ENCODE measurements at places on chromosomes 1 and 21. TPM values are rescaled to one million over a fixed set of nuclear protein-coding genes. Genes with fewer than 3 reads are reported as not detected.

The KCNE1 gene
- not detected for total RNA-seq

The NT5C1A gene
- total RNA-seq = not detected

The ZNF683 gene
- not detected for total RNA-seq

The CATSPERE gene
- total RNA-seq = 0.29 TPM

The PDPN gene
- 1.6 TPM for total RNA-seq

The LCE6A gene
- not detected for total RNA-seq

The SOAT1 gene
- total RNA-seq = 11.8 TPM

The TRNP1 gene
- 4.6 TPM for total RNA-seq

The DEPDC1 gene
- total RNA-seq = 82.5 TPM

The RIPPLY3 gene
- not detected for total RNA-seq

DNA sequence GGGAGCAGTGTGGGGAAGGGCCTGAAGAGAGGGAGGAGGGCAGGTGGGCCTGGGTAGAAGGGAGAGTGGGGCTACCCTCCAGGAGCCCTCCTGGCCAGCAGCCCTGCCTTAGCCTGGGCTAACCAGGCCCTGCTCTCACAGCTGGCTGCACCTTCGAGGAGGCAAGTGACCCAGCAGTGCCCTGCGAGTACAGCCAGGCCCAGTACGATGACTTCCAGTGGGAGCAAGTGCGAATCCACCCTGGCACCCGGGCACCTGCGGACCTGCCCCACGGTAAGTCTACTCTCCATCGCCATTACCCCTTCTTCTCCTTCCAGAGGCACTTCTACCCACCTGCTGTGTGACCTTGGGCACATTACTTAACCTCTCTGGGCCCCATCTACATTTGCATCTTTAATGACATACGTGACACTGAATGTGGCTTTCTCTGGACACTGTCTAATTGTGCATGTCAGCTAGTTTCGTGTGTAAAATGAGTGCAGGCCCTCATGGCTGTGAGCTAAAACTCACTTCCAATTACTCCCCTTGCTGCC, 18.9 kb downstream of the PTPRU start:
- DNase-seq = no peak

- DNase-seq = no peak
Measured at GRCh38 chr1:3102641-3103040, 33.6 kb downstream of the PRDM16 start.

DNA sequence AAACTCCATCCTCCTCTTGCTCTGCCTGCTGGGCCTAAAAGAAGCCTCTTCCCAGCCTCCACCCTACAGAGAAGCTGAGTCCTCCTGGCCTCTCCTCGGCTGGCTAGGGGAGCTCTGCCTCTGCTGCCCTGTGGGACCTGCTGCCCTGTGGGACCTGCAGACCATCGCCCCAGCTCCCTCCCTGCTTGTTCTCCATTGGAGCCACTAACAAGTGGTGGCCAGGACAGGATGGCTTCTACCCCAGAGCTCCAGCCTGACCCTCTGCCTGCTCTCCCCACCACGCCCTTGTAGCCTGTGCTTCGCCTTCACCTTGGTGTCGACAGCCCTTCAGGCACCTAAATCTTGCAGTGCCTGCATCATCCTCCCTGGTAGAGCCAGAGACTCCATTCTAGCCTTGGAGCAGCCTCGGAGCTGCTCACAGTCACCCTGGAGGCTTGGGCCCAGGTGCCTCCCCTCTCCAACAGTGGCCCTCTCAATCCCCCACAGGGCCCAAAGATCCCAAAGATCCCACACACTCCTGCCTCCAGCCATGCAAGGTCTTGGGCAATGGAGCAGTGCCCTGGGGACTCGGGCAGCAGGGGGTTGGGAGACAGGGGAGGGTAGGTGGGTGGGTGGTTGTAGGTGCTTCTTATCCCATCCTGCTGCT, 3.0 kb downstream of the EPS8L3 start:
- DNase-seq = no peak

GRCh38 chr1:113451710-113452109, 61.4 kb downstream of the MAGI3 start:
- DNase-seq = no peak

- no peak for DNase-seq
Measured at GRCh38 chr1:12460911-12461621, 156.9 kb downstream of the DHRS3 start.

GRCh38 chr1:197181982-197182381, 35.5 kb upstream of the ASPM start:
- DNase-seq = no peak

DNA sequence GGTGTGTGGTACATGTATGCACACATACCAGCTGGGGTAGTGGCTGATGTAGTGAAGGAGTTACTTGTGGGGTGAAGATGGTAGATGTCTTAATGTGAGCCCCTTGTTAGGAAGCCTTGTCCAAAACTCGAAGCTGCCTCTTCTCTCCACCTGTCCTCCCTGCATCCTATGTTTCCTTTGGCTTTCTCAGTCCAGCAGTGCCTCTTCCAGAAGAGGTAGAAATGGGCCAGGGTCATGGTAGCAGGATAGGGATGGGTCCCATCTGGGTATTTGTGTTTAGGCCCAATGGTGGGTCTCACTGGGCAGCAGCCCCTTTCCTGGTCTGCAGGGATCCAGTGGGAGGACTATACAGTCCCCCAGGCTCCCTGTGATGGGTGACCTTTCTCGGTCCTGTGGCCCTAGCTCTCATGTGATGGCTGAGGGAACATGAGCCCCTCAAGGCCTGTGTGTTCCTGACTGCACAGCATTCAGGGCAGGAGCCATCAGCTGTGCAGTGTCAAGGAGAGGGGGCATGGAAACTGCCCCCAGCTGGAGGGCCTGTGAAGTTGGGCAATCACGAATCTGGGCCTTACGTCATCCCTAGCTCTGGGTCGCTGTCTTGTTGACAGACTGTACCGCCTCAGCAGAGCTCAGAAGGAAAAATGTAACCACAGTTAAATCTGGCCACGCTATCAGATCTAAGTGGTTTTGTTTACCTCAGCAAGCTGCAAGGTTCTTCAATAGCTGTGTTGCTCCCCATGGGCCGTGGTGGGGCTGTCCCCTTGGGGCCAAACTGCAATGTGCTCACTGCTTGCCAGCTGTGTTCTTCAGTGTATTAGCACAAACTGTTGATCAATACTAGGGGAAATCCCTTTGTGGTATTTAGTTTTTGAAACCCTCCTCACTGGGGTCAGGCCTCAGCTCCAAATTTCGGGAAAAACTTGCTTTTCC, 82.7 kb downstream of the NOS1AP start:
- DNase-seq = peak; percentile 45

- DNase-seq = peak; percentile 34
Measured at GRCh38 chr1:53781654-53782053, 42.7 kb upstream of the GLIS1 start.

- peak; percentile 74 for DNase-seq
Measured at GRCh38 chr1:101314244-101314643, 77.4 kb downstream of the S1PR1 start.

DNA sequence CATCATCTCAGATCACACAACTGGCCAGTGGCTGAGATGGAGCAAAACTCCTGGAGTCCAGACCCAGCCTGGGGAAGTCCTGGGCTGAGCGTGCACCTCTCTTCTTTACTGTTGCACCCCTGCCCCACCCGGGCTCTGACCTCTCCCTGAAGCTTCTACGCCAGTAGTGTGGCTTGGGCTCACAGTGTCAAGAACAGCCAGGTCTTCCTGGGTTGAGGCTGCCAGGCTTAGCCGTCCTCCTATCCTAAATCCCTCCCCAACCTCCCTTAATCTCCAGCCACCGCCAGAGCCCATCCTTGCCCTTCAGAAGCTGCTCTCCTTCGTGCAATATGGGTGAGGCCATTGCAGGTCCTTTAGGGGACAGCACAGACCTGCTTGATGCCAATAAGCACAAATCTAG, 399.2 kb upstream of the VAMP3 start:
- no peak for DNase-seq

- DNase-seq = no peak
Measured at GRCh38 chr1:189084811-189085210, 1392.9 kb downstream of the BRINP3 start.

DNA sequence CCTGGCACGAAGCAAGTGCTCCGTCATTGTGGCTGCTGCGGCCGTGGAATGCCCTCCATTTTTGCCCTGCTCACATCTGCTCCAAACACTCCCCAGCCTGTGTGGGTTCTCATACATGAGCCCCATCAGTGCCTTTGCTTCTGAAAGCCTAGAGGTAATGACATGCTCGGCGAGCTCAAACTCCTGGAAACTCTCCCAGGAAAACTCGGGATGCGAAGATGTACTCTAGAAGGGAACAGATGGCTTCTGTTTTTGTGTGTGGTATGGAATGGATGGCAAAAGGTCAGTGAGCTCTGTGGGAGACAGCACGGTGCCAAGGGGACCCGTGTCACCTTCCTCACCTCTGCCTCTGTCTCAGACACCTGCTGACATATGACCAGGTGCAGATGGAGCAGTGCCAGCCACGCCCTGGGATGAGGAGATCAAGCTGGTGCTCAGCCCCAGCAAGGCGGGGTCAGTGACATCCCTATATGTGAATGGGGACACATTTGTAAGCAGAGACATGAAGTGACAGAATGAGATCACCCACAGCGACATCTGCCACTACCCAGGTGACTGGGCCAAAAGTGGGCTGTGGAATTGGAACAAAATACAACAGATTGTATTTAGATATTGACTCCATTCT, 84.1 kb upstream of the COX20 start:
- DNase-seq = no peak

DNA sequence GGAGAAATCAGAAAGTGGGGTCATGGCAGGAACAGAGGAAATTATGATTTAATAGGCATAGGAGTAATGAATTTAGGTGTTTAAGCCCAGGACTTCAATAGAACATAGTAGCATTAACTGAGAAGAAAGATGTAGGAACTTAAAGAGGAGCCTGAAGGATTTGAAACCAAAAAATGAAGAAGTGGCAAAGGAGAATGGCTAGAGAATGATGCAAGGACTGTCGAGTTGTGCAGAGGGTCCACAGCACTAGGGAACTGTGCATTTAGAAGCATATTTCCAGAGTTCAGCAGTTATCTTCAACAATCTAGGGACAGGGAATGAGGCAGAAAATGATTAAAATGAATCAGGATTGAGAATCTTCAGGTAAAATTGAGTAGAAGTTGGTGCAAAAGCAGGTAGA, 328.1 kb upstream of the LYPLAL1 start:
- DNase-seq = no peak

DNA sequence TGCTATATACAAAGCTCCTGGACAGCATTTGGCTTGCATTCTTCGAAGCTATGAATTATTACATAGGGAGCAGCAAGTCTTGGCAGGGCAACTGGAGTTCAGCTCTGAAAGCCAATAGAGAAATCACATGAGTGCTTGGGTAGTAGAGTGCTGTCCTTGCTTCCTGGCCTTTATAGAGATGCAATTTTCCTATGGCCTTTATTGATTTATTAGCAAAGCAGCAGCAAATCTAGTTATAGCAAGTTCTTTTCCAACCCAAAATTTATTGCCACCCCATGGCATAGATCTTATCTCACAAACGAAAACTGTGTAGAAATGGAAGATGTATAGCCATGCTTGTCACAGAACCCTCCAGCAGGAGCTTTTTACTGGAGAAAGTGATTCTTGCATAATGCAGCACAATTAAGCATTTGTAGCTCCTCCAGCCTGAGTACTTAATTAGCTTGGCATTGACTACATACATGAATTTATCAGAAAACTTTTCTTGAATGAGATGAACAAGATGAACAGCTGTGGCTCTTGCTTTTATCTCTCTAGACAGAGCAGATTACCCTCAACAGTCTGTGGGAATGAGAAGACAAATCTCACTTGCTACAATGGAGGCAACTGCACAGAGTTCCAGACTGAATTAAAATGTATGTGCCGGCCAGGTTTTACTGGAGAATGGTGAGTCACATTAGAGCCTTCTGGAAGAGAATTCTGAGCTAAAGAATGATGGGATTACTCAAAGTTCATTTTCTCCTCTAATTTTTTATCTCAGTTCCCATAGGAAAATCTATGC, 170.1 kb downstream of the CRB1 start:
- DNase-seq = no peak

GRCh38 chr1:64983110-64983509, 16.8 kb upstream of the JAK1 start:
- DNase-seq = peak; percentile 97

GRCh38 chr1:81126989-81127581, 673.6 kb upstream of the ADGRL2 start:
- DNase-seq = no peak

- DNase-seq = peak; percentile 64
Measured at GRCh38 chr1:11927866-11928592, 1.8 kb upstream of the KIAA2013 start.

DNA sequence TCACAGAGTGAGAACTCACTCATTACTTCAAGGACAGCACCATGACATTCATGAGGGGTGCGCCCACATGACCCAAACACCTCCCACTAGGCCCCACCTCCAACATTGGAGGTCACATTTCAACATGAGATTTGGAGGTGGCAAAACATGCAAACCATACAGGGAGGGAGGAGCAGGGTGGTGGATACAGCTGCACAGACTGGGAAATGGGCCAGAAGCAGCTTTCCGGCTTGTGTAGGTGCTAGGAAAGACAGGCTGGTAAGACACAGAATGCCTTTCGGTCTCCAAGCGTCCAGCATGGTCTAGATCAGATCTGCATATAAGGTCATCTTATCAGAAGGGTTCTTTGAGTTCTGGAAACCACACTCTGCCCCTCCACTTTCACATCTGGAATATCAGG, 35.1 kb upstream of the TINAGL1 start:
- peak; percentile 21 for DNase-seq

- DNase-seq = no peak
Measured at GRCh38 chr1:6507461-6507911, 16.0 kb upstream of the PLEKHG5 start.

DNA sequence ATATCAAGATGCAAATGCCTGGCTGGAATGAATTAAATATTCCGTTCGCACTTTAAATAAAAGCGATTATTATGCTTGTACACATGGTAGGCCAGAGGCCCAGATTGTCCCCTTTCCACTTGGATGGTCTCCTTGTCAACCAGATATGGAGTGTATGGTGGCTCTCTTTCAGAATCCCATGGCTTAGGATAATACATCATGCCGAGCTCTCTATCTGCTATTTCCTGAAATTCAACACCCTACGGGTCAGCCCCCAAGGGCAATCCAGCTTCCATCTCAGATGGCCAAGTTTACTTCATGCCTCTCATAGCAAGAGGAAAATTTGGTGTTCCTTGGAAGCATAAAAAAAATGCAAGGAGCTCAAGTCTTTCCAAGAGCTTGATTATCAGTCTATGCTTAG, 25.4 kb upstream of the FMO1 start:
- peak; percentile 57 for DNase-seq

DNA sequence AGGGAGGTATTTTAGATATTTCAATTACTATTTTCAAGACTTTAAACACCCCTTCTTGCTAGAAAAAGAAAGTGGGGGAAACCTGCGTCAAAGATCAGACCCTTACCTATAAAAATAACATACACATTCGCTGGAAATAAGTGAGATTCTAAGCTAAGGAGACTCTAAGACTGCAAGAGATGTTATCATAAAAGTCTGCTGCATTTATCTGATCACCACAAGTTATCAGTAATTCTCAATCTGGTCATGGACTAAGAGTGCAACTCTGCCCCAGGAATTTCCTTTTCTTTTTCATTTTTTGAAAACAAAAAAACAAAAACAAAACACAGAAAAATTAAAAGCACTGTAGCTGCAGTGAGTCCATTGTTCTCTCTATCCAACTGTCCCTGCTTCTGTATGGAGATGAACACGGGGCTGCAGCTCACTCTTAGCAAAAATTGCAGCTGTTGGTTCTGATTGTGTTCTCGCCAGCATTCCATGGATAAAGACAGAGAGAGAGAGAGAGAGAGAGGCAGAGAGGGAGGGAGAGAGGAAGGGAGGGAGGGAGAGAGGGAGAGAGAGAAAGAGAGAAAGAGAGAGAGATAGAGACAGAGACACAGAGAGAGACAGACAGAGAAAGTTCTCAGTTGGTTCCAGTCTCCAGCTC, 14.1 kb downstream of the XKR8 start:
- no peak for DNase-seq

Measured in RPMI7951 (cell line).